ENCODE measurements at places on chromosomes 4 and X.

DNA sequence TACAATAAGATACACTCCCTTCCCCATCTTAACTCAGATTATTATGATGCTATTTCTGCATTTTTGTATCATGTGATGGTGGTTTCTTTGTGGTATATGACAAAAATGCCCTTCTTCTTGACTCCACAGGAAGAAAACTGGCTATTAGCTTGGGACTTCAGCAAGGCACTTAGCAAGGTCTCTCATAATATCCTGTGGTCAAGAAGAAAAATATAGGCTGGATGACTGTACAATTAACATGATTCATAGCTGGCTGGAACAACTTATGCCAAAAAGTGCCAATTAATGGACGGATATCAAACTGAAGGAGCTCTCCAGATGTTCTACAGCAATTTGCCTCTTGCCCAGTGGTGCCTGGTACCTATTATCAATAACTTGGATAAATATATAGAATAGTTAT is 2.3 kb upstream of the MID1IP1 start:
- no peak overlapping the region for H3K27ac ChIP-seq
- DNase-seq, result no peak
- H3K36me3 ChIP-seq, result no peaks in the 10 kb centered on the region
- no peaks in the 10 kb centered on the region for H3K27me3 ChIP-seq

DNA sequence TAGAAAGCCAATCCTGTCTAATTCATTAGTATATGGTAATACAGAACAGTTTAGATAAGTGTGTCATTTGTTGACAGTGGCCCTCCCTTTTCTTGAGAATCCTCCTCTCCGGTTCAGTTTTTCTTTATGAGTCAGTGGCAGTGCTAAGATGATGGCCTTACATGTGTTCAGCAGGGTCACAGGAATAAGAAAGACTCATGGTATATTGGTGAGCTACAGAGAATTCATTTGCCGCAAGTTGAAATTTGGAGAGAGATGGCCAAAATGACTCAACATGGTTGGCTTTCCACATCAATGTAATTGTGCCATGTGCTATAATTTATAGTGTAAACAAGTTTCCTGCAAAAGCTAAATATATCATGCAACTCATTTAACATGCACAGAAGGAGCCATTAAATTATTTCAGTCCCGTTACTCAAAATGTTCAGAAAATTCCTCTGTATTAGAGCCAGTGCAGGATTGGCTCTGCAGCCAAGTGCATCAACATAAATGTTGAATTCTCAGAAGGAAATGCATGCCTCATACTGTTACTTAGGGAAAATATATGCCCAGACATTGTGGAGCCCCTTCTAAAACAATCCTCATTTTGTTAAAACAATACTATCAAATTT is 374.3 kb downstream of the AFF2 start:
- H3K36me3 ChIP-seq, result no peaks in the 10 kb centered on the region
- H3K4me3 ChIP-seq, result no peak overlapping the region
- DNase-seq, result no peak
- H3K4me1 ChIP-seq, result no peaks in the 10 kb centered on the region
- H3K27me3 ChIP-seq, result no peaks in the 10 kb centered on the region
- H3K27ac ChIP-seq, result no peak overlapping the region

GRCh38 chr4:13541720-13542576 is 2.4 kb downstream of the NKX3-2 start:
- H3K36me3 ChIP-seq, result no peaks in the 10 kb centered on the region
- H3K27ac ChIP-seq, result no peak overlapping the region
- H3K27me3 ChIP-seq, result peaks cover 90% of the 10 kb centered on the region
- H3K4me3 ChIP-seq, result no peak overlapping the region

DNA sequence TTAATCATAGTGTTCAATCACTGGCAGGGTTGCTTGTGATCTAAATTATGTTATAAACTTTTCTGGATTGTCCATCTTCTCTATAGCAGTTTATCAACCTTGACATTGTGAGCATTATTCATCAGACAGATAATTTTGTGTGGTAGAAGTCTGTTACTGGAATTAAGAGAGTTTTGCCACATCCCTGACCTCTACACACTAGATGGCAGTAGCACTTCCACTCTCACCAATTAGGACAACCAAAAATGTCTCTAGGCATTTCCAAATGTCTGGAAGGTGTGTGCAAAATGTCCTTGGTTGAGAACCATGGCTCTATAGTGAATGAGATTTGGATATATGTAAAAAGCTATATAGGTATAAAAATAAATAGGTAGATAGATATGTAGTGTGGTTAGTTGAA is 324.1 kb upstream of the FAM47C start:
- H3K4me3 ChIP-seq, result no peak overlapping the region
- H3K4me1 ChIP-seq, result no peaks in the 10 kb centered on the region

DNA sequence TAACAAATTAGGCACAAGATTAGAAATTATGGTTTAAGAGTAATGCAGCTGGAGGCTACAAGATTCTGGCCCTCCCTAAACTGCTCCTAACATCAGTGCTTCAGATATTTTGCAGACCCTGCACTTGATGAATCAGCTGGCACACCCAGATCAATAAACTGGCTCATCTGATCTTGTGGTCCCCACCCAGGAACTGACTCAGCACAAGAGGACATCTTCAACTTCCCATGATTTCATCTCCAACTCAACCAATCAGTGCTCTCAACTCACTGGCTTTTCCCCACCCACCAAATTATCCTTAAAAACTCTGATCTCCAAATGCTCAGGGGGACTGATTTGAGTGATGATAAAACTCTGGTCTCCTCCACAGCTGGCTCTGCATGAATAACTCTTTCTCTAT is 21.7 kb upstream of the TMEM33 start:
- no peaks in the 10 kb centered on the region for H3K27me3 ChIP-seq
- H3K4me1 ChIP-seq, result no peaks in the 10 kb centered on the region
- H3K36me3 ChIP-seq, result no peaks in the 10 kb centered on the region
- H3K27ac ChIP-seq, result no peak overlapping the region
- no peak overlapping the region for H3K4me3 ChIP-seq
